Activated CD8-positive, alpha-beta memory T cell treated with anti-CD3 and anti-CD28 coated beads for 1 hour (primary cell): ENCODE measurements at places on chromosomes 11 and 22.

- DNase-seq: no peak
Measured at GRCh38 chr11:62402960-62403730, 15.7 kb upstream of the SCGB1A1 start.

GRCh38 chr11:76558891-76559290 lies 111.7 kb downstream of the LRRC32 start:
- no peak for DNase-seq

DNA sequence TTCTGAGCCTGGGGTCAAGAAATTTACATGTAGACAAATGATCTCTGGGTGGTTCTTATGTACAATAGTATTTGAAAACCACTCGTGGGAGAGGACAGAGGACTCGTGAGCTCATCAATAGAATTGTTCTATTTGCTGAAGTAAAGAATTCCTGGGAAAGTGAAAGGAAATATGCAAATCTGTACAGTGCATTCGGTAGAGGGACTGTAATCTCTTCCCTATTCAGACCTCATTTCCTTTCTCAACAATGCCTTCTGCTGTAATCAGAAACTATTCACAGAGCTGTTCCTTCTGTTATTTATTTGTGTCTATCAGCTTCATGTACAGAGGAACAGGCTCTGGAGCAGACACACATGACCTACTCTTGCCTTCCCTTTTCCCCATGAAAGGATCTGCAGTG lies 709.4 kb upstream of the KIRREL3 start:
- DNase-seq: no peak

DNA sequence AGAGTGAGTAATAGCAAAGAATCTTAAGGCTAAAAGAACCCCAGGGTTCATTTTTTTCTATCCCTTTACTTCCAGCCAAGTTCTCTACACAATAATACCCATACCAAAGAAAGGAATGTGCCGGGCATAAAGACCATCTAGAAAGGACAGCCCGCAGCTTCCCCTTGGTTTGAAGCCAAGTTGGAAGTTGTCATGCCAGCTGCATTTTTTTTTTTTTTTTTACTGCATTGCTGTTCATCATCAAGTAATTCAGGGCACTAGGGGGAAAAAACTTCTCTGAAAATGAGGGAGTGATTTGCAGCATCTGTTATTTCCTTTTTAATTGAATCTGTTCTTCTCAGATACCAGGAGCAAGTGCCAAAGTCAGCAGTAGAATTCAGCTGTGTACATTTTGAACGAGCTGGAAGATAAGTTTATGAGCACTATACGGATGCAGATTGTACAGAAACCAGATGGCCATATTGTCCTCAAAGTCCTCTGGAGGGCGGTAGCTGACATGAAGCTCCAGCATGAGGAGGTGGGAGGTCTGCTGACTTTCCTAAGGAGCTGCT lies 56.4 kb downstream of the UBASH3B start:
- no peak for DNase-seq

- DNase-seq: no peak
Measured at GRCh38 chr11:12410006-12410728, 32.8 kb downstream of the PARVA start.

DNA sequence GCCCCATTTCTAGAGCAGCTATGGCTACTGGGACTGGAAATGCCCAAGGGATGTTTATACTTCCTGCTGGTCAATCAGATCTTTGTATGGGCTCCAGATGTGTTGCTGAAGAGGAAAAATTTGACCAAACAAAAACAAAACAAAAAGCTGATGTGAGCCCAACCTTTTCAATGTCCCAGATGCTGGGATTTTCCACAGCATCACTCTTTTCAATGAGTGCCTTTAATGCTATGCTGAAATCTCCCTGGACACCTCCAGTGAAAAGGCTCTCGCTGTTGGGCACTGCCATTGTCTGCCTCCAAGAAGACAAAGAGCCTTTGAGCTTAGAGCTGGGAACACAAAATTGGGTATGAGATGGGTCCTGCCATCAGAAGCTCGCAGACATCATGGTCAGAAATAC lies 671.9 kb downstream of the NTM start:
- DNase-seq: no peak

- DNase-seq: no peak
Measured at GRCh38 chr11:132347156-132348090, 977.0 kb downstream of the NTM start.

DNA sequence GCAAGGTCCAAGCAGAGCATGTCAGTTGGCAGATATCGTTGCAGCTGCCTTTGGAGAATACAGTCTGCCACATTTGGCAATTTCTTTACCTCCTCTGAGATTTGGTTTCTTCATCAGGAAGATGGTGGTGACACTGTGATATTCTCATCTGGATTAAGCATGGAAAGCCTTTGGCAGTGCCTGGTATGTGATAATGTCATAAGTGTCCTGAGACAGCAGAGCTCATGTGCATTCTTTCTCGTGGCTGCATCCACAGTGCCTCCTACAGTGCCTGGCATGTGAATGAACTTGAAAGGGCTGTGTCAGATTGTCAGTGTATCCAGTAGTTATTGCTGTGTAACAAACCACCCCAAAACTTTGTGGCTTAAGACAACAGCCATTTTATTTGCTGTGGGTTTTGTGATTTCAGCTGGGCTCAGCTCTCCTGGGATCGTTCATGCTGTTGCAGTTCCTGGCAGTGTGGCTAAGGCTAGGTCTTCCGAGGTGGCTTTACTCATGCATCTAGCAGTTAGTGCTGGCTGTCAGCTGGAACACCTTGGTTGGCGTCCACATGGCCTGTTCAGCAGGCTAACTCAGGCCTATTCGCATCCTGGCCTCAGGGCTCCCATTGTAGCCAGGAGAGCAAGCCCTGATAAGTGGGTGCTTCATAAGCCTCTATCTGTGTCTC lies 35.7 kb upstream of the MICAL2 start:
- DNase-seq: no peak

DNA sequence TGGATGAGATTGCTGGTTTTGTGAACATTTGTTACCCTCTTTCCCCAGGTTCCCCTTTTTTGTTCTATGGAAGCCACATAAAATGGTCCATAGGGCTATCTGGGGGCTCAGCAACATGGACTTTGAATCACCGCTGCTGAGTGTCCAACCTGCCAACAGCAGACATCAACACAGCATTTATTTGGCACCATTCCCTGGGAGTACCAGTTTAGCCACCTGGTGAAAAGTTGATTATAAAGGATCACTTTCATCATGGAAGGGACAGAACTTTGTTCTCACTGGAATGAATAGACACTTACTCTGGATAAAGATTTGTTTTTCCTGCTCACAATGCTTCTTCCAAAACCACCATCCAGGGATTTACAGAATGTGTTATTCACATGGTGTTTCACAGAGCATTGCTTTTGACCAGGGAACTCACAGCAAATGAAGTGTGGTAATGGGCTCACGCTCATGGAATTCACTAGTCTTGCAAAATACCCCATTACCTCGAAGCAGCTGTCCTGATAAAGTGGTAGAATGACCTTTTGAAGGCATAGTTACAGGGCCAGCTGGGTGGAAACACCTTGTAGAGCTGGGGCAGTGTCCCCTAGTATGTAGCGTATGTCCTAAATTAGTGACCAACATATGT lies 43.9 kb downstream of the ADM start:
- no peak for DNase-seq

DNA sequence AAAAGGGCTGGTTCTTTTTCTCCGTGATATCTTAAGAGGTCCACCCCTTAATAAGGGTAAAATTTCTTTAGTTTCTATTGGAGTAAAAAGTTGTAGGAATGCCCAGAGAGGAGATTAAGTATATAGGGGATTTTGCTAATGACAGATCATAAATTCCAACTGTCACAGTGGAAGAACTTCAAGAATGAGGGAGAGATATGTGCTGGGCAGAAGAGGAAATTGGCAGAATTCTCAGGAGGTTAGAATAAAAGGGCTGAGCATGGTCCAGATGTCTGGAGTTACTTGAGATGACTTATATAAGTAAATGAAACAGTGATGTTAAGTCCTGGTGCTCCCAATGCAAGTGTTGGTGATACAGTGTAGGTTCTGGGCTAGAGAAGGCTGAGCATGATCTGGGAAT lies 417.6 kb upstream of the ARHGAP42 start:
- no peak for DNase-seq

DNA sequence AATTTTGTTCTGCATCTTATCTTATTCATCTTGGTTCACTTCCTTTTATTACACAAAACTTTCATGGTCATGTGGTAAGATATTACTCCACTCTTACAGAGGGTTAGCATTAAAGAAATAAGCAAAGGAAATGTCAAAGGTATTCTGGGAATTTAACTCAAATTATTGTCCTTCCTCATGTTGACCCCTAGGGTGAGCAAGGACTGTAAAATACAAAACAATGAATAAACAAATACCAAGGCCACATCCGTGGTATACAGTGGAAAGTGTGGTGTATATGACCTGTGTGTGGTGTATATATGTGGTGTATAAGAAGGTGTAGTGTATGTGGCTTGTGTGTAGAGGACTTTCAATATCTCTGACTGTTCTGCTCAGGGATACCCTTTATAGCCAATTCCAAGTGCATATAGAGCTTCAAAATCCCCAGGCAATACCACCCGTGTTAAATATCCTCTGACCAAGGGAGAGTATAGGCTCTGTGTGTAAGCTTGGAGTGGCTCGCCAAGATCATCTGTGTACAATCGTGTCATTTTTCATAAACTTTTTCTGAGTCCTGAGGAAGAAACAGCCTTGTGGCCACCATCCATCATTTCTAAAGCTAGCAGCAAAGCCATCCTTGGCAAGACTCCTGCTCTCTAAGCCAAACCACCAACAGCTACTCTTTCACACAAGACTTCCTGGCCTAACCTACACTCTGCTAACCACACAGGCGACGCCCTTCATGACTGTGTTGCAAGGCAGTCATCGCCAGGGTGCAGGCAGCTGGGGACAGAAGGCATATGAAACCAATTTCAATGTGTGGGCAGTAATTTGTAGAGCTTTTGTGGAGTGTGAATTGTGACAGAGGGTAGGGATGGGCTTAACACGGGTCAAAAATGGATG lies 548.0 kb downstream of the ETS1 start:
- DNase-seq: peak; percentile 46
